Activated T-helper 1 cell treated with anti-CD3 and anti-CD28 coated beads, Interleukin-2, amount 50 U/mL, for 16 hours (primary cell): ENCODE measurements at places on chromosomes 2 and 18.

DNA sequence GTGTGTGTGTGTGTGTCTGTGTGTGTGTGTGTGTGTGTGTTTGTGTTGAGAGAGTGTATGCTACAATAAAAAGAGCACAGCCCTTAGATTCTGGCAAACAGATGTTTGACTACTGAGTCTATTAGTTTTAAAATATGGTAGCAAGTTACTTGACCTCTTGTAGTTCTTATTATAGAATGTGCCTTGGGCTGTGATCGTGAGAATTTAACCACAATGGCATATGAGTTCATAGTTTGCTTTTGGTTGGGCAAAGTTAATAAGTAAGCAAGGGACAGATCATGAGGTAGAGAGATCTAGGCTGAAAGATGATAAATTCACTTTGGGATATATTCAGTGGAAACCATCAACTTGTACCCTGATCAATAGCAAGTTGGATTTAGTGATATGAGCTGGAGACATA, 334.3 kb upstream of the VWC2L start:
- DNase-seq = no peak

- no peak for DNase-seq
Observed at GRCh38 chr2:169087757-169088379, 18.5 kb downstream of the DHRS9 start.

DNA sequence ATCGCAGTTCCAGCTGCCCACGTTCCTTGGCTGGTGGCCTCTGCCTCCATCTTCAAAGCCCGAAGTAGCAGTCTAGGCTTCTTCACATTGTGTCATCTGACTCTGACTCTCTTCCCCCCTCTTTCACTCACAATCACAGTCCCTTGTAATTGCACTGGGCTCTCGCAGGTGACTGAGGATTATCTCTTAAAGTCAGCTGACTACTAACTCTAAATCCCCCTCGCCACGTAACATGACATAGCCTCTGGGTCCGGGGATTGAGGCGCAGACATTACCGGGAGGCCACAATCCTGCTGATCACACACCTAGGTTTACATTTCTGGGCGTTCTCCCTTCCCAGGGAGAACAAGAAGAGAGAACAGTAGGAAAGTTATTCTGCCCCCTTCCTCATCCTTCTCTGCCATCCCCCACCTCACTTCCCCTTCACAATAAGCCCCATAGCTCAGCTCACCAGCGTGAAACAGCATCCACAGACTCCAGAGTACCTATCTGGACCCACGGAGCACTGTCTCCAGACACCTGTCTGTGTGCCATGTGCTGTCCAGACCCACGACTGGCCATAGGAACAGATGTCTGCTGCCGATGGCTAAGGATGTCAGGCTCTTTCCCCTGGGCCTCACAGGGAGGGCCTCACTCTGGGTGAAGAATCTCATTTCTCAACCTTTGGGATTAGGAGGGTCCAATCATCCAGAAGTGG, 64.3 kb upstream of the FZD7 start:
- no peak for DNase-seq

DNA sequence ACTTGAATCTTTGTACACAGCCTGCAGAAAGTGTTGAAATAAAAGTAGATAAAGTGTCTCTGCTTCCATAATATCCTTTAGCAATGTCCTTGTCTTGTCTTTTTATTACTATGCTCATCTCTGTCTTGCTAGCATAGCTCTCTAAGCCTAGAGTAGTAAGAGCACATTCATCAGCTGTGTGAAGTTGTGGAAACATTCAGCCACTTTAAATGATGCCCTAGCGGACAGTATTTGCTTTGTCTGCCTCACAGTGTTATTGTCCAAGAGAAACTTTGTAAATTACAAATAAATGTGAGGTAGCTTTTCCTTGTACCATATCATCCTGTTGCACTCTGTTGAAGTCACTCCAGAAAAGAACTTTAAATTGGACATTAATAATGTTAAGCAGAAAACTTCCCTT, 60.3 kb upstream of the TTC21B start:
- DNase-seq = no peak

DNA sequence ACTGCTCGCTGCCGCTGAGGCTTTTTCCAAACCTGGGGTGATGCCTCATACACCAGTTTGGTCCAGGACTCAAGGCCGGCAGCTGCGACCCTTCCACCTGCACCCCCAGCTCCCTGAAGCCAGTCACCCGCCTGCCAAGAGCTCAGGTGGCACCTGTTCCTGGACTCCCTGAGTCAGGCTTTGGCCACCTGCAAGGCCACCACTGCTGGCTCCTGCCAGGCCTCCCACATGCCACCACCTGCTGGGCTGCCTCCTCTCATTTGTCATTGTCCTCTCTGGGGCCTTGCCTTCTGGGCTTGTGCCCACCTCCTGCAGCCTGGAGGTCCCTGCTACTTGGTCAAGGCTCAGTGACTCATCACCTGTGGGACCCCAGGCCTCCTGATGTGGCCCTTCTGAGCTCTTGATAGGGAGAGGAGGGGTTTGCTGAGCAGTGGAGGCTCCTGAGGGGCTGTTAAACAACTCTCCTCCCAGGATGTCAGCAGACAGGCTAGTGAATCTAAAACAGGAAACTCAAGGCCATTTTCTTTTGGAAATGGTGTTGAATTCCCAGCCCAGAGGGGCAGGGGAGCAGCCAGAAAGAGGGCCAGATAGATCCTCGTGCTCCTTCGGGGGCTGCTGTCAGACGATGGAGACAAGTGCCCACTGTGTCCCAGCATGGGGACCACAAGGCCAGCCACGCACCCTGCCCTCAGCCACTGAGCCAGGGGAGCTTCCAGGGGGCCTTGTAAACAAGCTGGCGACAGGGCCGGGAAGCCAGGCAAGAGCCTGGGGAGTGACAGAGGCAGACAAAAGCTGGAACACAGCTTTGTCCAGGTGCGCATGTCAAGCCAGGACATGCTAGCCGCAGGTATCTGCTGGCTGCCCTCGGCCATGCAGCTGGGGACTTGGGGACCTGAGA, 416.8 kb downstream of the LRATD1 start:
- no peak for DNase-seq

DNA sequence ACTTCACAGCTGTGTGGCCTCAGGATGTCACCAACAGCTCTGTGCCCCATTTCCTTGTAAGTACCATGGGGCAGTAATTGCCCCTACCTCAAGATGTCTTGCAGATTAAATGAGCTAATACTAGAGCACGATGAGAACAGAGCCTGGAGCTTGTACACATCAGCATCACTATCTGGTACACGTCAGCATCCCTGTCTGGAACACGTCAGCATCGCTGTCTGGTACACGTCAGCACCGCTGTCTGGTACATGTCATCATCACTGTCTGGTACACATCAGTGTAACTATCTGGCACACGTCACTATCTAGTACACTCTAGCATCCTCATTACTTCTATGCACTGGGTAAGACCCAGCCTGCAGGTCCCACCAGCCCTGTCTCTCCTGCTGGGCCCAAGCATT, 37.2 kb downstream of the AQP12A start:
- DNase-seq = no peak

GRCh38 chr2:24675338-24675737, 117.9 kb downstream of the PTRHD1 start:
- no peak for DNase-seq

DNA sequence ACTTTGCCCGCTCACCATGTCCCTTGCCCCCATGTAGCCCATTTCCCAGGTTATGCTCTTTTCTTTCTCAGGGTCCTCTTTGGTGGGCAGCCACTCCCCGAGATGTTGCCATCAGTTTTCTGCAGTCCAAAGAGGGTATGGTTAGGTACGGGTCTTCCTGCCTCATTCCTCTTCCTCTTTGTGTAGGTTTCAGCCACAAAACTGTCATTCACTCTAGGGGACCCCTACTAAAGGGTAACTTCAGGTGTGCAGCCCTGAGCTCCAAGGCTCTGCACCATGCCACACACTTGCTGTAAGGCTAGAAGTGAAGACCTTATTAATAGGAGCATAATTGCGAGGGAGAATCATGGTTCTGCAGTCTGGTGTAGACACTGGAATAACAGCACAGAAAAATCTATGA, 99.8 kb upstream of the ZNF397 start:
- DNase-seq = no peak

- DNase-seq = no peak
Observed at GRCh38 chr2:28650266-28650584, 101.4 kb upstream of the PPP1CB start.

GRCh38 chr2:64888591-64889309, 100.4 kb upstream of the SLC1A4 start:
- DNase-seq = no peak

DNA sequence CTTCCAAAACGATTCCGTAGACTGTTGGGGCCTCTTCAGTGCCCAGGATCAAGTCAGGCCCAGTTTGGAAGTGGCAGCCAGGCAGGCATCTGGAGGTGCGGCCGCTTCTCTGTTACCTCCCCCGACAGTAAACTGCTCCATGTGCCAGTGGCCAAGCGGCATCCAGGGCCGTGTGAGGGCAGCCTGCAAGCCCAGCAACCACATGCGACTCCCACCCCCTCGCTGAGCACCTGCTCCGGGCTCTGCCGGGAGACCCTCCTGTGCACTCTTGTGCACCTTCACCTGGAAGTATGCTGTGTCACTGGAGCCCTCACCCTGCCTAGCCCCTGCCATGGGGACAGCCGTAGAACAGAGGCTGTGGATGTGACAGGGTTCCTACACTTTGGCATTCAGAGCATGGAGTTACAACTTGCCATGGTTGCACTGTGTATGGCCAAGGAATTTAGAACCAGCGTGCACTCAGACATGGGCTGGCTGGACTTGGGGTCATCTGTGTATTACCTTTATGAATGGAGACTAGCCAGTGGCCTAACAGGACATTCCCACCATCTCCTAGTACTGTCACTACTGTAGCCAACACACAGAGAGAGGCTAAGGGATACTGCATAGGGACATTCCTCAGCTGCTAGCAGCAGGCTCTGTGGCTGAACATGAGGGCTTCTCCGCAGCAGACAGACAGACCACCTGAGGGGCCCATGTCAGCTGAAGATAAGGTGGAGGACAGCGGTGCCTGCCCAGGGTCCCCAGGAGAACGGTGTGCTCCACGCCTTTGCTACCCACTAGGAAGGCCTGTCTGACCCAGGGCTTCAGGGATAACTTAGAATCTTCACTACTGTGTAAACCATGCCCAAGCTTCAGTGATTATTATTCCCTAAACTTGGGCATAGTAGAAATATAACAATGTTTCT, 25.0 kb upstream of the FAHD2A start:
- DNase-seq = no peak

DNA sequence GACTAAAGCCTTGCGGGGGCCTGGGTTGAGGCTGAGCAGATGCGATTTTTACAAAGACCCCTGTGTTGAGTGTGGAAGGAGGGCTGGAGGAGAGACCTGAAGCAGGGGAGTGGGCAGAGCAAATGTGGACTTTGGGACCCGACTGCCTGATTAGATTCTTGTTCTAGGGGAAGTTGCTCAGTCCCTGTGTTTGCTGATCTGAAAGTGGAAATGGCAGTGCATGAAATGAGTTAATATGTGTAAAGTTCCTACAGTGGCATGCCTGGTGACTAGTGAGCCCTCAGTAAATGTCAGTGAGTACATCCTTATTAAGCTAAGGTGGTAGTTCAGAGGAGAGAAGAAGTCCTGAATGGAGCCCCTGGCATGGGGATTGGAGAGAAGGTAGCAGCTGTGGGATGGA, 52.3 kb downstream of the ARMC9 start:
- DNase-seq = no peak

DNA sequence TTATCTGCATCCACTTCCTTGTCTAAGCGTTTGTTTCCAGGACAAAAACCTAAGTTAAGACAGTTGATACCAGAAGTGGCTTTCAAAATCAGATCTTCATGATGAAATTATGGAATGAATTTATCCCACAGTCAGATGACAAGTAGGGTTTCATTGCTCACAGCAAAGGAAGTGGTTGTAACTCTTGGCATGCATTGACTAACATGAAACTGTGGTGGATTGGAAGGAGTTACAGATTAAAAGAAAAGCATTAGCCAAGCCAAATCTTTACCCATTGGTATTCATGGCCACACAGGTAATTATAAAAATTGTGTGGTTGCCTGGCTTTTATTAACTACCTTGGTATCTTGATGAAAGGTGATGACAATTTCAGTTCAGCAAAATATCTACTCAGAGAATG, 438.0 kb upstream of the NXPH2 start:
- DNase-seq = no peak

- no peak for DNase-seq
Observed at GRCh38 chr18:13452871-13453680, 234.5 kb downstream of the LDLRAD4 start.

- DNase-seq = no peak
Observed at GRCh38 chr2:48194641-48195040, 288.3 kb upstream of the FBXO11 start.

DNA sequence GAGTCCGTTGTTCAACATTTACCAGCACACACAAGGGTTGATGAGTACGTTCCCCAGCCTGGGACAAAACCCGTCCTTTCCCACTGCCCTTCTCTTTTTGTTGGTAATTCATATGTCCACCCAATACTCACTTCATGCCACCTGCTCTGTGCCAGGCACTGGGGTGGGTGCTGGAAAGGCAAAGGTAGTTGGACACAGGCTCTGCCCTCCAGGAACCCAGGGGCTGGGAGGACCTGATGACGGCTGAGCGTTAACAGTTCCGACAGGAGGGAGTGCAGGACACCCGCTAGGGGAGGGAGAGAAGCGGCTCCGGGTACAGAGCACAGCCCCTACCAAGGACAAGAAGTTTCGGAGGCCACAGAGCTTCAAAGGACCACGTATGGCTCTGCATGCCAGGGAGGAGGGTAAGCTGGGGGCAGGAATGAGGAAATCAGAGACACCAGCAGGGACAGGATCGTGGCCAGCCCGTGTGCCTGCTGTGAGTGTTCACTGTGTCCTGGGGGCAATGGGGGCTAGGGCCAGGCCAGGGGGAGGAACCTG, 134.1 kb upstream of the GPC1 start:
- no peak for DNase-seq

DNA sequence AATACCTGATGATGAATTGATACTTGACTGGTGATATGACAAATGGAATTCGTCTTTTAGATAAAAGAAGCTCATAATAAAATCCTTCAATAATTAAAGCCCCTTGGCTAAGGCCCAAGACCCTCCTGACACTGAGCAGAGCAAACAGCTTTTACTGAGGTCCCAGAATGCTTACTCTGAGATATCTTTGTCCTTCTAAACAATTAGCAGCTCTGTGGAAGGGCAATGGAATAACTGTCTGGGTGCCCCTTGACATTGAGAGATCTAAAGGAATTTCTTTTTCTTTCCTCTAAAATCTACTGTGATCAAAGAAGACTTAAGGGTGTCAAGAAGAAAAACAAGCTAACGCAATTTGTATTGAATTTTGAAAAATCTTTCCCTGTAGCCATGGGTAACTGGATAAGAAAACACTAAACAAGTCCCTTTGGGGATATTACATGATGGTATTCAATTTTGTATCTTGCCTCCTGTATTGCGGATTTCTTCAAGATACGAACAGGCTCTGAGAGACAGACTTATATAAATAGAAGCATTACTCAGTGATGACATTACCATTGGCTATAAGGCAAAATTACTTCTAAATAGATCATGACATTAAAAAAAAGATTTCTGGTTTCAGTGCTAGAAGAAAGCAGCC, 128.8 kb downstream of the MREG start:
- no peak for DNase-seq

- no peak for DNase-seq
Observed at GRCh38 chr2:19819097-19820065, 82.4 kb downstream of the TTC32 start.

DNA sequence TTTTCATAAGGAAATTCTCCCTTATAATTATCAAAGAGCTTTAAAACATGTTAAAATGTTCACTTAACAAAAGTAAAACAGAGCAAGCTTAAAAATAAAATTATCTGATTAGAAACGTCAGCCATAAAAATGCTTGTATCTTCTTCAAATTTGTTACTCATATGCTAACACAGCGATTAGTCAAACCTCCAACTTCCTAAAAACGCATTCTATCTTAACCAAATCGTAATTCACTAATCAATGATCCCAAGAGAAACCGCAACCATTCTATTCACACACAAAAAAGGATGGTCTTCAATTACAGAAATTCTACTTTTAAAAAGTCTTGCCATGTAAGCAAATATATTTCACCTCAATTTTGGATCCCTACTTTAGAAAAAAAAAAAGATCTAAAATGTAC, 1.9 kb downstream of the STK17B start:
- DNase-seq = no peak
